CD8-positive, alpha-beta memory T cell (primary cell): ENCODE measurements at places on chromosomes 1 and 21. TPM values are rescaled to one million over a fixed set of nuclear protein-coding genes. Genes with fewer than 3 reads are reported as not detected.

GRCh38 chr1:8043621-8044020 is 17.5 kb upstream of the ERRFI1 start:
- no peak for DNase-seq

Gene CTH
- 9.5 TPM for total RNA-seq

Gene LYPD8
- not detected for total RNA-seq

DNA sequence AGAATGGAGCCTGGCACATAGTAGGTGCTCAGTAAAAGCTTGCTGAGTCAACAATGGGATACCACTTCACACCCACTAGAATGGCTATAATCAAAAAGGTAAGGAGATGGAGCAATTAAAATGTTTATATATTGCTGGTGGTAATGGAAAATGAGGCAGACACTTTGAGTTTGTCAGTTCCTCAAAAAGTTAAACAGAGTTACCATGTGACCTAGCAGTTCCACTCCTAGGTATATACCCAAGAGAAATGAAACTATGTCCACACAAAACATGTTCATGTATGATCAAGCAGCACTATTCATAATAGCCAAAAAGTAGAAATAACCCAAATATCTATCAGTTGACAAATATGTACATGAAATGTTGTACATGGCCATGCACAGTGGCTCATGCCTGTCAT is 74.8 kb upstream of the ECE1 start:
- DNase-seq: no peak

Gene PROK1
- not detected for total RNA-seq

DNA sequence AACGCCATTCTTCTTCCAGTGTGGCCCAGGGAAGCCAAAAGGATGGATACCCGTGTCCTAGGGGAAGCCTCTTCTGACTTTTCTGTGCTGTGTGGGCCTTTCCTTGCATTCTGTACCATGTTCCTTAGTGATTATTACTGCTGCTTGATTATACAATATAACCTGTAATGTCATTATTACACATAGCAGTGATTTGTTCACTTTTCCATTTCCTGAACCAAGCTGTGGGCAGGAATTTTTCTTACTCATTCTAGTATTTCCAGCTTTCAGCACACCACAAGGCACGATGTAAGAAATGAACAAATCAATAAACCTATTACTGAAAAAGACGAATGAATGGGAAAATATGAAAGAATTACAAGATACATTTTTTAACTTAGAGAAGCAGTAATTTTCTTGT is 8.4 kb upstream of the USP33 start:
- DNase-seq: no peak

DNA sequence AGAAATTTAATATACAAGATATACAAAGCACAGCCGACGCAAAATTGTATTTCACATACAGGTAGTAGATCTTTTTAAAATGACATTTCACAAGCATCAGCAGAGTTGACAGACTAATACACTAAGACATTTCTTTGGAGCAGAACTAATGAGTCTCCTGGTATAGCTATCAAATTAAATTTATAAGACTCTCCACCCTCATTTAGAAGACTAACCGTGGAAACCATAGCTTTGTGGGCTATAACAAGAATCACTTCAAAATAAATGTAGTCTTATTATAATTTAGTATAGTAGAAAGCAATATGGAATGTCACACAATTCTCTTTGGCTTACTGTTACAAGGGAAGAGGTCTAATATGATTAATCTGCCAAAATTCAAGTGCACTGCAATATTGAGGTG is 204.9 kb downstream of the VAV3 start:
- DNase-seq: no peak

Gene DNASE2B
- not detected for total RNA-seq

Gene RNF223
- not detected for total RNA-seq
